HTR-8/SVneo (cell line): ENCODE measurements at places on chromosomes 16 and 17.

DNA sequence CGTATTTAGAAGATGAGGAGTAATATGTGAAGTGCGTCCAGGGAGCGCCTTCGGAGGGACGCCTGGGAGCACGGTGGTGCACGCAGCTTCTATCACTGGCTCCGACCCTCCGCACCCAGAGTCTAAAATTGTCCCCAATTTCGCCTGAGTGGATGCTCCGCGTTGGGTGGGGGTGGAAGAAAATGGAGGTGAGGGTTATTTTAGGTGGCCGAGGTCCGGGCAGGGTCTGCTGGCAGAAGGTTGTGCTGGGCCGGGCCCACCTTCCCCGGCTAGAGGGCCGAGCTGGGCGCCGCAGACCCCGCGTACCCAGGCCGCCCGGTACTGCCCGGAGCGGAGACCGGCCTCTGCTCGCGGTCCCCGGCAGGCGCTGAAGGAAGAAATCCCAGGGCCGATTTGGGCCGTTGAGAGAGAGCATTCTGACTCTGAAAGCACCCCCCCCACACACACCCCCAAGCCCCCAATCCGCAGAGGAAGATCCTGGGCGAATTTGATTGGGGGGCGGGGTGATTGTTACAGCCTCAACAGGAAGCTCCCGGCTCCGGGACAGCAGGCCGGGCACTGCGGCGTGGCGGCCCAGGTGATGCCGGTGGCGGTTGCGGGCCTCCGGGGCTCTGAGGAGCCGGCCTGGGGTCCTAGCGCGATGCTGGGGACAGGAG, 3.0 kb downstream of the BAHCC1 start:
- DNase-seq: peak; percentile 41

DNA sequence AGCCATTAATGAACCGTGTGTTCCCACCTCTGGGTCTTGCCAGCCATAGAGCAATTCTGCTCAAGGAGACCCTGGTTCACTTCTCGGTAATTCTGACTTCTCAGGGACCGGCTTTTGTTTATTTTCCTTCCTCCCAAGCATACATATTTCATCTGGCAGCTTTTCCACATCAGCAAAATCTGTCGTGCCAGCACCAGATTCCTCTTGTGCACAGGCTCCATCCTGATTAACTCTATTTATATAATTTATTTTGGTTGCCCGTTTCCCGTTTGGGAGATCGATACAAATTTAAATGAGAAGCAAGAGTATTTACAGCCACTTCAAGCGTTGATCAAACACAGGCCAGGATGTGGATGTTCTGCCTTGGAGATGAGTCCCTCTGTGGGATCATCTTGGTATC, 161.9 kb upstream of the XYLT1 start:
- no peak for DNase-seq

DNA sequence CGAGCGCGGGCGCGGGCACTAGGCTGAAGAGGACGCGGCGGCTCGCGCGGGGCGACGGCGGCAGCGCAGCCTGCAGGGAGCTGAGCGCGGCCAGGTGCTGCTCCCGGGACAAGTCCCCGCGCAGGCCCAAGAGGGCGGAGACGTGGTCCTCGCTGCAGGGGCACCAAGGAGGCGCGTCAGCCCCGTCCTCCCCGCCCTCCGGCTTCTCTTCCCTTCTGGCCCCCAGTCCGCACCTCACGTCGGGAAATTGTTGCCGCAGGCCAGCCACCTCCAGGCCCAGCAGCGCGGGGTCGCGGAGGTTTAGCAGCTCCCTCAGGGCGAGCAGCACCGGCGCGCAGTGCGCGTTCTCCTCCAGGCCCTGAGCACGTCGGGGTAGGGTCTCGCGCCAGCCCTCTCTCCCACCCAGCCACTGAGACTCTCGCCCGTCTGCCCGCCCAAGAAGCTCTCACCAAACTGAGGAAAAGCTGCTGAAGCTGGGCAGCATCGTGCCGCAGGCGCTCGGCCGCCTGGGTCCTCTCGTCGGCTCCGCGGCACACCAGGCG, 761 bp upstream of the MATCAP1 start:
- DNase-seq: no peak

DNA sequence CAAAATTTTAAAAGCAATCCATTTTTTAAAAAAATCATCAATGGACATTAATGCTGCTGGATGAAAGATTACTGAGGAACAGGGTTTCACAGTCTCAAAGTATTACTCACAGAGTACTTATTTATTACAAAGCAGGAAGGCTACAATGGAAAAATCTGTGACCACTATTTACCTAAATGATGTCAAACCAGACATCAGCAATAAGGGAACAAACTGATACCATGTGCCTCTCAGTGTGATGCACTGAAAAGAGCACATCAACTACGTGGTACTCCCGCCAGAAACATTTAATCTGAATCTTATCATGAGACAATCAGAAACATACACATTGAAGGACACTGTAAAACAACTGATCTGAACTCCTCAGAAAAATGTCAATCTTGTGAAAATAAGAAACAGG, 124.2 kb downstream of the PARN start:
- no peak for DNase-seq

DNA sequence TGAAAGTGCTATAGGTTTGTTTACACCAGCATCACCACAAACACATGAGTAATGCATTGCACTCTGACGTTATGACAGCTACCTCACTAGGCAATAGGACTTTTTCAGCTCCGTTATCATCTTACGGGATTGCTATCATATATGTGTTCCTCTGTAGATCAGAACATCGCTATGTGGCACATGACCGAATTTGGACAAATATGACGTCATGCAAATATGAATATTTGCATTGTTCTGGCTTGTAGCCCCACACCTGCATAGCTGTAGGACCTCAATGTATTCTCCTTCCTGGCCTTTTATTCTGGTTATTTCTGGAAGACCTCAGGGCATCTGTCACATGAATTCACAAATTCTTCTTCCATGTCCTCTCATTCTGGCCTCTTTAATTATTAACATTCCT, 393.2 kb downstream of the CDH13 start:
- DNase-seq: no peak

- DNase-seq: no peak
Observed at GRCh38 chr16:86300746-86301481, 209.4 kb upstream of the FOXF1 start.

DNA sequence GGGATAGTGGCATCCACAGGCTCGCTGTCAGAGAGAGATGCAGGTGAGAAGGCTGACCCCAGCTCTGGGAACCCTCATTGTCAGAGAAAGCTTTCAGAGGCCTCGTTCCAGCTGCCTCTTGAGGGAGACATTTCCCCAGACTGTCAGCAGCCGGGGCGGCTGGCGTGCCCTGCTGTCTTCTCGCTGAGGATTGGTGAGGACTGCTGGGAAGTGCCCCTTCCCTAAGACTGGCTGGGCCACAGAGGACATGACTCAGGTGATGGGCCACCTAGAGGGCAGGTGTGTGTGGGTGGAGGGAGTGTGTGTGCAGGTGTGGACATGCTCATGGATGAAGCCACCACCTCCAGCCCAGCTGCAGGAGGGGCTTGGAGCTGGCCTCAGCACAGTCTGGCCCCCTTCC, 25.3 kb downstream of the SPACA3 start:
- DNase-seq: no peak

DNA sequence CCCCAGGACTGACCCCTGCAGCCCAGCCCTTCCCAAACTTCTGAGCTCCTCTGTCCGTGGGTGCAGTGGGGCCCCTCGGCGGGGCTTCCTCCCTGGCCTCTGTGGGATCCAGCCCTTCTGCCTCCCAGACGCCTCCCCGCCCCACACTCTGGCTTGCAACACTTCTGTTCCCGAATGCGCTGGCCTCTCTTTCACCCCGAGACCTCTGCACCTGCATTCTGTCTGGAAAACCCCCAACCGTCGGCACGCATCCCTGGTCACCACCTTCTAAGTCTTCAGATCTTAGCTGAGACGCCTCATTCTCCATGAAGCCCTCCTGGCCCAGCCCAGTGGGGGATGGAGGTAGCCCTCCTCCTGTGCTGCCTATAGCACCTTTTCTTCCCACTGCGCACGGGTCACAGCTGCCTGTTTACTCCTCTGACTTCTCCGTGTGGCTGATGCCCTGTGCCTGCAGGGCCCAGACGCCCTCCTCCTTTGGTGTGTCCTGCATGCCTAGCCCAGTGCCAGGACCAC, 26.4 kb downstream of the TMEM235 start:
- DNase-seq: no peak

DNA sequence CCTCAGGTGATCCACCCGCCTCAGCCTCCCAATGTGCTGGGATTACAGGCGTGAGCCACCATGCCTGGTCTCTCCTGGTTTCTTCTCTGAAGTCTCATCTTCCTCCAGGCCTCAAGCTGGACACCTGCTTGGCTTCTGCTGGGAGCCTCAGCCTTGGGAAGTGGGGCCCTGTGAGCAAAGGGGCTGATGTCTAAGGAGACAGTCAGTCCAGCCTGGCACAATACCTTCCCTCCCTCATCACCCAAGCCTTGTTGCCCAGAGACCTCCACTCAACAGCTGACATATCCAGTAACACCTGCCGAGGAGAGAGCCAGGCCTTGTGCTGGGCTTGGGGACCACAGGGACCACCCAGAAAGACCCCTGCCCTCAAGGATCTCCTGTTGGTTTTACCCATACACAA, 251.6 kb downstream of the GSG1L start:
- DNase-seq: no peak

- DNase-seq: no peak
Observed at GRCh38 chr17:15981208-15981607, 18.3 kb downstream of the ZSWIM7 start.

GRCh38 chr16:30340621-30341020, 14.5 kb downstream of the CD2BP2 start:
- no peak for DNase-seq

DNA sequence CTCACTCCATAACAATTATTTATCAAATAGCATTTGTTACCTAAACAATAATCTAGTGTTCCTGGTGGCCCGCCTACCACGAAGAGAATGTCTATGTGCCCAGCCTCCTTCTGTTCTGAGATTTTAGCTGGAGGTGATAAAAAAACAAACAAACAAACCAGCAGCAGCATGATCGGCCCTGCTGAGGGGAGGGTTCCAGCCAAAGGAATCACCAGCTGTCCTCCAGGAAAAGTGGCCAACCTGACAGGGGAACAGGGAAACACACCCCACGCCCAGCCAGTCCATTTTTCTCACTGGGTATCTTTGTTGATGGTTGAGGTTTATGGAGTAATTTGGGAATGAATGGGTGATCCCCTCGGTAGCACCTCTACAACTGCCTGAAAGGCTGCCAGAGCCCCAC, 203.0 kb upstream of the DYNLRB2 start:
- no peak for DNase-seq

DNA sequence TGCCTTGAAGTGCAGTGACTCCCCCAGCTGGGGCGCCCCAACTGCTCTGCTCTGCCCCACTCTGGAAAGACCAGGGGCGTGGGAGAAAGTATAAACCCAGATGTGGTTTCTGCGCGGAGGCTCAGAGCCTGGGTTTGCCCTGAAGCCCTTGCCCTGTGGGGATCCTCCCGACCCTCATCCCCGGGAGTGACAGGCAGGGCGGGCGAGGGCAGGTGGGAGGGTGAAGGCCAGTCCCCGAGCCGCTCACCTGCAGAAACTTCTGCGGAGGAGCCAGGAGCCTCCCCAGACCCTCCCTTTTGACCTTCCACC, 3.8 kb downstream of the TPSD1 start:
- DNase-seq: no peak

GRCh38 chr17:79325709-79326430, 251.2 kb downstream of the ENGASE start:
- DNase-seq: peak; percentile 26

DNA sequence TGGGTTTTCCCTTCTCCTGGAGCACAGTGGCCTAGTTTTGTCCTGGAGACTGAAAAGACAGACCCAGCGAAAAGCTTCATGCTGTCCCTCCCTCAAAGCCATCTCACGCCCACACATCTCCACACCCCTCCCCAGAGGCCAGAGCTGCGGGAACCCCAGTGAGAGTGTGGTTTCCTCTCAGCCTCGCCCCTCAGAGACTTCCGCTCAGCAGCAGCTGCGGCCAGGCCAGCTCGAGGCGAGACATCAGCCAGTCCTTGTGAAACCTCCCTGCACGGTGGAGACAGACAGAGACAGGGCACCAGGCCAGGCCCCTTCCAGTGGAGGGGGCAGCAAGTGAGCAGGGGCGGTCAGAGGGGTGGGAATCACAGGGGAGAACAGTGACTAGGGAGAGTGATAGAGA, 77.0 kb upstream of the TNRC6C start:
- DNase-seq: no peak

- no peak for DNase-seq
Observed at GRCh38 chr16:3645108-3645503, 9.4 kb upstream of the DNASE1 start.

DNA sequence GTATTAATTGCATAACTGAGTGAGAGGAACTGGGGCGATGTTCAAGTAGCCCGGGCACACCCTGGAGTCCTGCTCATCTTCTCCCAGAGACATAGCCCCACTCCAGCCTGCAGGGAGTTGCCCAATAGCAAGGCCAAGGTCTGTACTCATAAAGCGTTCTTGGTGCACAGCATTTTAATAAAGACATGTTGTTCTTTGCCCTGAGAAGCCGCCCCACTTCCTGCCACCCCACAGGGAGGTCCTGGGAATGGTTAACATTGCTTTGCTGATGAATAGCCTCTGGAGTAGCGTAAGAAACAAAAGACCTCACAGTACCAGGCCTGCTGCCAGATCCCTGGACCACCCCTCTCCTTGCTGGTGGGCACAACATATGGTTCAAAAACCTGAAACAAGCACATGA, 21.6 kb upstream of the CDH1 start:
- DNase-seq: no peak

DNA sequence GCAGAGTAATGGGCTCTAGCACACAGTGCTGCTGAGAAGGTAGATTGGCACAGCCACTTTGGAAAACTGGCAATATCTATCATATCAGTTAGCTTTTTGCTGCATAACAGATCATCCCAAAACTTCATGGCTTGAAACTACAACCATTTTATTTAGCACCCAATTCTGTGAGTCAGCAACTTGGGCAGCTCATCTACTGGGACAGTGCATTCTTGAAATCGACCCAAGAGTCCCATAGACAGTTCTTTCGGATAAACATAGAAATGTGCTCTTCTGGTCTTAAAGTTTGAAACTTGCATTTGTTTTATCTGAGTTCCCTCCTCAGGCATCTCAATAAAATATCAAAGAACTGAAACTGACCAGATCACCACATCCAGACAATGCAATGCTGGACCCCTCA, 76.7 kb downstream of the CEP112 start:
- DNase-seq: no peak

GRCh38 chr17:37833237-37833859, 88.5 kb upstream of the HNF1B start:
- DNase-seq: no peak

GRCh38 chr16:52584354-52585320, 37.7 kb upstream of the TOX3 start:
- no peak for DNase-seq
